NCI-H82 (cell line): ENCODE measurements at places on chromosomes 13 and 19.

- DNase-seq: no peak
These were observed 21.8 kb upstream of the ZNF30 start for GRCh38 chr19:34904664-34905527.

DNA sequence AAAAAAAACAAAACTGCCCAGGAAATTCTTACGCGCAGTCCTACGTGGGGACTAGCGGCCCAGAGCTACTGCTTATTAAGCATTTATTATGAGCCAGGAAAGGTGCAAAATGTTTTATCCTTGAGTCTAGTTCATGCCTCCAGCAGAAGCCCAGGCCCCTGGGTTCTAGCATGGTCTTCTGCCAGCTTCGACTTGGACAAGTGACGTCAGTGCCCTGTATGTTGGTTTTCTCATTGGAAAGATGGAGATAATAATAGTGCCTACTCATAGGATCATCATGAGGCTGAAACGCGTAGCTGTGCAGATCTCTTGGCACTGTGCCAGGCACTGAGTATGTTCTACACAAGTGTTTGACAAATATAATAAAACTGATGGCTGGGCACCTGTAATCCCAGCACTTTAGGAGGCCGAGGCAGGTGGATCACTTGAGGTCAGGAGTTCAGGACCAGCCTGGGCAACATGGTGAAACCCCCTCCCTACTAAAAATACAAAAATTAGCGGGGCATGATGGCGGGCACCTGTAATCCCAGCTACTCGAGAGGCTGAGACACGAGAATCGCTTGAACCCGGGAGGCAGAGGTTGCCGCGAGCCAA, 12.4 kb upstream of the SULT2B1 start:
- DNase-seq: peak; percentile 64

- no peak for DNase-seq
These were observed 25.2 kb upstream of the HIF3A start for GRCh38 chr19:46271481-46272197.

DNA sequence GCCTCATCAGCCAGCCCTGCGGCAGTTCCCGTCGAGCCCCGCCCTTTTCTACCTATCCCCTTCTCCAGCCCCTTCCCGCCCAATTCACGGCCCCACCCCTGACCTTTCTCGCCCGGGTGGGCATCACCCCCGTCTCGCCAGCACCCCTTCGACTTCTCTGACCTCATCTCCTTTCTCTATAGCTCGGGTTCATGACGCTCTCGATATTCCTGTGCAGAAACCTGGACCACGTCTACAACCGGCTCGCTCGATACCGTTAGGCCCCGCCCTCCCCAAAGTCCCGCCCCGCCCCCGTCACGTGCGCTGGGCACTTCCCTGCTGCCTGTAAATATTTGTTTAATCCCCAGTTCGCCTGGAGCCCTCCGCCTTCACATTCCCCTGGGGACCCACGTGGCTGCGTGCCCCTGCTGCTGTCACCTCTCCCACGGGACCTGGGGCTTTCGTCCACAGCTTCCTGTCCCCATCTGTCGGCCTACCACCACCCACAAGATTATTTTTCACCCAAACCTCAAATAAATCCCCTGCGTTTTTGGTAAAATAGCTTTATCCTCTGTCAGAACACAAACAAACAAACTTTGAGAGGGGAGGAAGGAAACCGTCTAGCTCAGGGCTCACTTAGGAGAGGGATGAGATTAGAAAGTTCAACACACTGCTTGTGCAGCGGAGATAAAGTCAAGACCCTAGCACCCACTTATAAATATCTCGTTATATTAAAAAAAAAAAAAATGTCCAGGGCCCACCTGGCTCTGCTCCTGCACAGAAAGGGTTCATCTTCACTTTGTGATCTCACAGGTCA, 5.1 kb downstream of the CD37 start:
- peak; percentile 98 for DNase-seq
